ENCODE measurements at places on chromosomes 5 and 9. TPM values are rescaled to one million over a fixed set of nuclear protein-coding genes. Genes with fewer than 3 reads are reported as not detected.

Gene PPP2R2B
- 63.7 TPM for total RNA-seq

Gene MYOT
- not detected for total RNA-seq

Gene ANKDD1B
- 0.66 TPM for total RNA-seq

Gene ABCA2
- total RNA-seq = 416 TPM

Gene PLPP7
- 0.34 TPM for total RNA-seq

Gene PCDHGC5
- 0.31 TPM for total RNA-seq

Gene SHOC1
- total RNA-seq = not detected

Gene IGFBPL1
- not detected for total RNA-seq

Gene PAEP
- total RNA-seq = not detected

Gene RANBP3L
- not detected for total RNA-seq

Gene MYORG
- total RNA-seq = 0.93 TPM

Gene PHYHD1
- total RNA-seq = 5.4 TPM

Gene RXRA
- total RNA-seq = 42.2 TPM

Gene GGTA1
- total RNA-seq = 0.23 TPM

Measured in natural killer cell (primary cell).